Endothelial cell of coronary artery (primary cell): ENCODE measurements at places on chromosomes 1 and 21. TPM values are rescaled to one million over a fixed set of nuclear protein-coding genes. Genes with fewer than 3 reads are reported as not detected.

The RBM11 gene
- total RNA-seq: not detected in 2 replicates

The SYDE2 gene
- 2.4 TPM in 2 replicates for total RNA-seq

The CTSK gene
- total RNA-seq: 2.3 and 3.2 TPM in 2 replicates

The AKR7A3 gene
- total RNA-seq: 0.18 and 0.28 TPM in 2 replicates

The MINDY1 gene
- total RNA-seq: 5.7 and 10.5 TPM in 2 replicates

The GCSAML gene
- not detected in 2 replicates for total RNA-seq
